ENCODE measurements at places on chromosomes 7 and 10.

DNA sequence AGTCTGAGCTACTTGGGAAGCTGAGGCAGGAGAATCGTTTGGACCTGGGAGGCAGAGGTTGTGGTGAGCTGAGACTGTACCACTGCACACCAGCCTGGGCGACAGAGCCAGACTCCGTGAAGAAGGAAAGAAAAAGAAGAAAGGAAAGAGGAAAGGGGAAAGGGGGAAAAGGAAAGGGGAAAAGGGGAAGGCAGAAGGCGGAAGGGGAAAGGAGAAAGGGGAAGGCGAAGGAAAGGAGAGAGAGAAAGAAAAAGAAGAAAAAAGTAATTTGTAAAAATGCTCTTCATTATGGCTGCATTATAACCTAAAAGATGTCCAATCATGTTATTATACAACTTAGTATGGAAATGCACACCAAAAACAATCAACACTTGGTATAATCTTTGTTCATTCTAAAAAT, 110.2 kb downstream of the SRPK2 start:
- DNase-seq, result no peak

DNA sequence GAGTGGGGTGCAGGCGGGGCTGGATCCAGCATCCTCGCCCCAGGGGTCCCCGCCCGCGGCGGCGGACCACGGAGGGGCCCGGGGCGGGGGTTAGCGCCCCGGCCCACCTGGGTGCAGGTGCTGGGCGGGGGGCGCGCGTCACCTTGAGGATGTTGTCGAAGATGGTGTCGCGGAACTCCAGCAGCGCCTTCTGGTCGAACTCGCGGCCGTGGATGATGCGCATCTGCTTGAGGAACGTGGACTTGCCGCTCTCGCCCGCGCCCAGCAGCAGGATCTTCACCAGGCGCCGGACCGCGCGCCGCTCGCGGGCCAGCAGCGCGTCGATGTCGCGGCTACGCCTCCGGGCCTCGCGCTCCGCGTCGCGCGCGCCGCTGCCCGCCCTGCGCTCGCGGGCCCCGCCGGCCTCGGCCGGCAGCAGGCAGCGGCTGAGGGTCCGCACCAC, 376 bp downstream of the GNA12 start:
- DNase-seq, result peak; percentile 15

- no peak for DNase-seq
Observed at GRCh38 chr10:123655751-123656150, 10.4 kb upstream of the GPR26 start.

- no peak for DNase-seq
Observed at GRCh38 chr7:155418304-155418703, 39.6 kb upstream of the EN2 start.

DNA sequence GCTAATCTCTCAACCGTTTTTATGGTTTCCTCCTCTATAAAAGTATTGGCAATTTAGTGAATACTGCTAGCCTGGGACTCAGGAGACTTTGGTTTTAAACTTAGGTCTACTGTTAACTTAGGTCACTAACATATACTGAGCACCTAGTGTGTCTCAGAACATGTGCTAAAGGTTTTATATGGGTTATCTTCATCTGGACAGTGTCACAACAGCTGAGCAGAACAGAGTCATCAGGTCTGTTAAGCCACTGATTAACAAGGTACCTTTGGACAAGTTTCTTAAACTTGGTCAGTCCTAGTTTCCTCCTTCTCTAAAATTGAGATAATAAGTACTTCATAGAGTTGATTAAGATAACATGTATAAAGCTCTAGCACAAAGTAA, 30.6 kb downstream of the NET1 start:
- DNase-seq, result no peak

GRCh38 chr7:28865601-28866144, 92.5 kb downstream of the TRIL start:
- no peak for DNase-seq

GRCh38 chr10:46232084-46232483, 54.7 kb upstream of the ANTXRL start:
- DNase-seq, result no peak

DNA sequence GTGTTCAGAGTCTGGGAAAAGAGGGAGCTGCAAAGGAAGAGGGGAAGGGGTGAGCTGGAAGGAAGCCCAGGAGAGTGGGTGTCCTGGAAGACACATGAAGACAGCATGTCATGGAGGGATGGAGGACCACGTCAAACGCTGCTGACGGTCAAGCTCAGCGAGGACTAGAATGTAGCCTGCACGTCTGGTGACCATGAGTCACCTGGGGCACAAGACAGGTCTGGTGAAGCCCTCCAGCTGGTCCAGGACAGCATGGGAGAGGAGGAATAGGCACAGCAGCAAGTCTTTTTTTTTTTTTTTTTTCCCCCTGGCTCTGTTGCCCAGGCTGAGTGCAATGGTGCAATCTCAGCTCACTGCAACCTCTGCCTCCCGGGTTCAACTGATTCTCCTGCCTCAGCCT, 19.6 kb upstream of the AMZ1 start:
- no peak for DNase-seq

GRCh38 chr7:3861941-3862340, 560.9 kb downstream of the SDK1 start:
- no peak for DNase-seq

DNA sequence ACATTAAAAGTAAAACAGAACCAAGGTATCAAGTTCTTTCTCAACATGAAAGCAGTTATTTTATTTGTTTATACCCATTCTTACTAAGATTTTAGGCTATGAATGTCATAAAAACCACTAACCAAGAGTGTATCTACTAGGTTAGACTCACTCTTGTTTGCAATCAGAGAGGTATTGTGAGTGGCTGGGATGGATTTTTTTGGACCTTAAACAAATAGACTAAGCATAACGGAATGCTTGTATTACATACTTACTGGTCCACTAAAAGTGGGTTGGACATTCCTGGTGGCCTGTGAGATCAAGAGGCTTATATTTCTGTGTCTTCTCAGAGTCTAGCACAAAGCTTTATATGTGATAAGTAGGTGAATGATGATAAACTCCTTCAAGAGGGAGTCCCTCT, 32.6 kb upstream of the CBLL1 start:
- DNase-seq, result no peak

GRCh38 chr7:2873146-2873545, 29.0 kb upstream of the GNA12 start:
- no peak for DNase-seq

All from T-helper 9 cell (primary cell).